ENCODE measurements at places on chromosomes 5 and 9.

- no peaks in the 10 kb centered on the region for H3K36me3 ChIP-seq
- no peak overlapping the region for H3K27ac ChIP-seq
- no peaks in the 10 kb centered on the region for H3K4me1 ChIP-seq
- H3K4me3 ChIP-seq: no peak overlapping the region
These were observed 65.8 kb upstream of the PAPPA start for GRCh38 chr9:116087751-116088194.

GRCh38 chr9:86079421-86079831 lies 19.9 kb downstream of the GOLM1 start:
- no peak for DNase-seq
- H3K4me1 ChIP-seq: no peaks in the 10 kb centered on the region
- H3K4me3 ChIP-seq: no peak overlapping the region
- no peaks in the 10 kb centered on the region for H3K27me3 ChIP-seq

DNA sequence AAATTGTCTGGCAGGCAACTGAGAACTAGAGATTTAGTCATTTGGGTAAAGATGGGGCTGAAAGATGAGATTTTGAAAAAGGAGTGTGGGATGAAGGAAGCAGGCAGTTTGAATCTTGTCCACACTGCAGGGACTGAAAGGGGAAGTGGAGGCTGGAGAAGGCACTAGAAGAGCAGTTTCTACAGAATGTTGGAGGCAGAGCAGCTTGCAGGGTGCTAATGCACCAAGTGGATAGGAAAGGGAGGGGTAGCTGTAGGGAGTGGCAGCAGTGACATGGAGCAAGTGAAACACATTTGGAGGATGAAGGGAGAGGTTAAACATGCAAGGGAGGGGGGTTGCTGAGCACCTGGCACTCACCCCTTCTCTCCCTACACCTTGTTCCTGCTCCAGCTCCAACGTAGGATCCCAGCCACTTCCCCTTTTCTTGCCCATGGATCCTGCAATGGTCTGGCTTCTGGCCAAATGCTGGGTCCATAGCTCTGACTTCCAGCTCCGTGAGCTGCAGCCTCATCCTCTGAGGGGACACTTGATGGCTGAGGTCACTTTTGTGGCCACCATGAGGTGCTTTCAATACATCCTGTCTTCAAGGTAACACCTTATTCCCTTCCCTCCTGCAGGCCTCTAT lies 30.0 kb upstream of the FGD3 start:
- no peaks in the 10 kb centered on the region for H3K27me3 ChIP-seq
- DNase-seq: no peak
- H3K4me1 ChIP-seq: 0 out of 2 replicates have a peak, but pooled peaks cover 2% of the 10 kb centered on the region
- H3K36me3 ChIP-seq: no peaks in the 10 kb centered on the region
- no peak overlapping the region for H3K27ac ChIP-seq

DNA sequence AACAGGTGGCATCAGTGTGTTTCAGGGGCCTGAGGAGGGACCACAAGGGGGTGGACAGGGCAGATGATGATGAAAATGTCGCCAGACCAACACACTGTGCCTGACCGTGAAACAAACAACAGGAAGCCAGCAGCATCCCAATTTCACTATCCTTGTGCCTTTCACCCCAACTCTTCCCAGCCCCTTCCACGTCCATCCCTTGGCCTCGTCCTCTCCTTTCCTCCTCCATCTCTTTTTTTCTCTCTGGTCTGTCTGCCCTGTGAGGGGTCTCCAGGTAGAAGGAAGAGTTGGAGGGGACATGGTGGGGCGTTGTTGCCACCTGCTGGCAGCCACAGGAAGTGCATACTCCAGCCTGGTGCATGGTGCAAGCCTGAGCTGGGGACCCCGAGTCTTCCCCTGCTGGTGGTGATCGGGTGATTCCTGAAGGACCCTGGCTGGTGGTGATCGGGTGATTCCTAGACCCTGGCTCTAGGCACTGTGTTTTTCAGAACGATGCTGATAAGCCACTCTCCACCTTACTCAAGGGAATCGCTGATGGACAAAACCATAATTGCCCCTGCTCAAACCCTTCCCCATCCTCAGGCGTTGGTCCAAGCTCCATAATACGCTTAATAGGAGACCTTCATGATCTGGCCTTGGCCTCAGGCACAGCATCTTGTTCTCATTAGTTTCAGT lies 21.7 kb upstream of the NSD1 start:
- H3K4me1 ChIP-seq: no peaks in the 10 kb centered on the region
- no peaks in the 10 kb centered on the region for H3K27me3 ChIP-seq
- no peaks in the 10 kb centered on the region for H3K36me3 ChIP-seq
- H3K4me3 ChIP-seq: peak overlapping the region; percentile 56
- peak; percentile 93 for DNase-seq

DNA sequence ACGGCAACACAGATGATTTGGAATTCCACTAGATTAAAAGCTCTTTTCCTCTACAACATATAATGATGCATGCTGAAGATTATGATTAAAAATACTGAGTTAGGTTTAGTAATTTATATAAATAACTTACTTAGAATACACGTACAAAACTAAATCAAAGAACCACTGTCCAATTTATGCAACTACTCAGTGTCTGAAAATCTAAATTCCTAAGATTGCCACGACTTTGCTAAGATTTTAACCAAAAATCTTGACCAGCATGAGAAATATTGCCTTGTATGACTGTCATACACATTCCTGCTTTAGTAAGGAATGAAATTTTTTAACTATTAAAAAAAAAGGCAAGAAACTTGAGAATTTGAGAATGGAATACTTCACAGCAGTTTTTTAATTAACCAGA lies 292.4 kb downstream of the ZNF608 start:
- no peaks in the 10 kb centered on the region for H3K27me3 ChIP-seq
- H3K4me1 ChIP-seq: no peaks in the 10 kb centered on the region
- DNase-seq: no peak
- no peak overlapping the region for H3K27ac ChIP-seq

- peaks cover 8% of the 10 kb centered on the region for H3K36me3 ChIP-seq
- DNase-seq: no peak
- H3K27ac ChIP-seq: no peak overlapping the region
- H3K27me3 ChIP-seq: no peaks in the 10 kb centered on the region
- H3K4me1 ChIP-seq: 0 out of 2 replicates have a peak, but pooled peaks cover 2% of the 10 kb centered on the region
These were observed 48.7 kb downstream of the KIAA1958 start for GRCh38 chr9:112535301-112535700.

- no peak overlapping the region for H3K27ac ChIP-seq
- DNase-seq: no peak
- H3K27me3 ChIP-seq: no peaks in the 10 kb centered on the region
- H3K4me3 ChIP-seq: no peak overlapping the region
- no peaks in the 10 kb centered on the region for H3K4me1 ChIP-seq
- H3K36me3 ChIP-seq: no peaks in the 10 kb centered on the region
These were observed 121.2 kb upstream of the PTPN3 start for GRCh38 chr9:109619310-109619709.
